ENCODE measurements at places on chromosomes 2 and 18.

- DNase-seq, result no peak
Observed at GRCh38 chr2:81234711-81235110, 930.2 kb upstream of the LRRTM1 start.

GRCh38 chr2:62338111-62338510 is 142.2 kb downstream of the B3GNT2 start:
- no peak for DNase-seq

DNA sequence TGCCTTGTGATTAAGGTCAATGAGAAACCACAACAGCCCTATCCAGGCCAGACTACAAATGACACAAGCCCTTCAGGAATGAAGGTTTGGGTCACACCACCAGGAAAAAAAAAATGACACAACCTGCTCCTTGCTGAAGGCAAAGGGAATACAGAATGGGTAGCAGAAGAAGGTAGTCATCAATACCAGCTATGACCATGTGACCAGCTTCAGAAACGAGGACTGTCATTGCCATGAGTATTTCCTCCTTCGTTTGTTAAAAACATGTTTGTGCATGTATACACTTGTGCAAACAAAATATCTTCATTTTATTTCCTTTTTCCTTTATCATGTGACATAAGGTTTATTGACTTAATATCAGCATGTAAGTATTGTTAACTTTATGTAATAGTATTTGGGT is 226.6 kb downstream of the CDH19 start:
- DNase-seq, result no peak

DNA sequence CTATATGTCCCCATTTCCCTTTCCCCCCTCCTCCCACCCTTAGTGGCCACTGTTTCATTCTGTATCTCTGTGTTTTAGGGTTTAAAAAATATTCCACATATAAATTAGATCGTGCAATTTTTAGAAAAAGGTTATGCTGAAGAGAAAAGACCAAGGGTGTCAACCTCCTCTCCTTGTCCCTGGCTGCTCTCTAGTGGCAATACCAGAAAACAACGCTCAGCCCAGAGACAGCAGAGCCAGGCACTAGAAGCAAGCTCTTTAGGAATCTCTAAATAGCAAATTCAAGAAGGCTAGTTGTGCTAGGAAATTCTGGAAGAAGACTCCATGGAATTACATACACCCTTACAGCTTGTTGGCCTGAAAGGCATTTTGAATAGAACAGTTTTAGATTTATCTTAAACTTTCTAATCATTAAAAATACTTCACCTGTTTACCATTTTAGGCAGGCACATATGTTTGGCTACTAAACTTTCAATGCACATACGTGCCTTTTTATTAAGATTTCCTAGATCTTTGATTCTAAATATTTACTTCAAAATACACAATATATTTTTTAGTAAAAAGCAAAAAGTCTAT is 35.1 kb upstream of the RASGRP3 start:
- no peak for DNase-seq

- no peak for DNase-seq
Observed at GRCh38 chr18:12842459-12843380, 41.3 kb downstream of the PTPN2 start.
